ENCODE measurements at places on chromosomes 5 and 9.

DNA sequence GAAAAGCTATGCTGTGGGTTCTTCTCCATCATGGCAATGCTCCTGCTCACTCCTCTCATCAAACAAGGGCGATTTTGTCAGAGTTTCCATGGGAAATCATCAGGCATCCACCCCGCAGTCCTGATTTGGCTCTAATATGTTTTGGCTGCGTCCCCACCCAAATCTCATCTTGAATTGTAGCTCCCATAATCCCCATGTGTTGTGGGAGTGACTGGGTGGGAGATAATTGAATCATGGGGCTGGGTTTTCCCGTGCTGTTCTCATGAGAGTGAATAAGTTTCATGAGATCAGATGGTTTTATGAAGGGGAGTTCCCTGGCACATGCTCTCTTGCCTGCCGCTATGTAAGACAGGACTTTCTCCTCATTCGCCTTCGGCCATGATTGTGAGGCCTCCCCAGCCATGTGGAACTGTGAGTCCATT is 163.8 kb downstream of the GADD45G start:
- H3K4me1 ChIP-seq = peaks cover 9% of the 10 kb centered on the region
- no peak overlapping the region for H3K4me3 ChIP-seq
- H3K27me3 ChIP-seq = peaks cover 8% of the 10 kb centered on the region
- DNase-seq = no peak
- no peak overlapping the region for H3K27ac ChIP-seq

- H3K27ac ChIP-seq = no peak overlapping the region
- no peak for DNase-seq
- no peaks in the 10 kb centered on the region for H3K36me3 ChIP-seq
- H3K27me3 ChIP-seq = no peaks in the 10 kb centered on the region
- H3K4me1 ChIP-seq = peaks cover 6% of the 10 kb centered on the region
Observed at GRCh38 chr9:124130277-124131075, 118.9 kb downstream of the LHX2 start.

- H3K4me1 ChIP-seq = no peaks in the 10 kb centered on the region
- H3K27me3 ChIP-seq = peaks cover 3% of the 10 kb centered on the region
- no peaks in the 10 kb centered on the region for H3K36me3 ChIP-seq
- no peak overlapping the region for H3K27ac ChIP-seq
Observed at GRCh38 chr5:78533356-78533755, 115.2 kb downstream of the LHFPL2 start.

- no peak for DNase-seq
- H3K4me3 ChIP-seq = no peak overlapping the region
- H3K4me1 ChIP-seq = peaks cover 86% of the 10 kb centered on the region
- no peaks in the 10 kb centered on the region for H3K27me3 ChIP-seq
Observed at GRCh38 chr9:114720086-114720676, 38.2 kb upstream of the TEX48 start.

DNA sequence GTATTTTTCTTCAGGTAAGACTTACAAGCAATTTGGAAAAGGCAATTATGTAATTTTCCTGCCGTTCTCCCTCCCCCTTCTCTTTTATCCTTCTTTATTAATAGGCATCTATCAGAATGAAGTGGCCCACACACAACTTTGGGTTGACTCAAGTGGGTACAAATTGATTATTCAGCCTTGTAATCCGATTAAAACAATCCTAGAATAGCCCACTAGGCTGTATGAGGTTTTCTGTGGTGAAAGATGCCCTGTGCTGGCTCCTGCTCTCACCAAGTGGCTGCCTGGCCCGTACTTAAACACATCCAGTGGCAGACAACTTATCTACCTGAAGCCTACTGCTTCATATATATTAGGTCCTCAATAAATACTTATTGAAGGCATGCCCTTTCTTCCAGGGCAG is 177.3 kb upstream of the C9orf72 start:
- no peaks in the 10 kb centered on the region for H3K4me1 ChIP-seq
- H3K27me3 ChIP-seq = peaks cover 5% of the 10 kb centered on the region
- no peaks in the 10 kb centered on the region for H3K36me3 ChIP-seq
